ENCODE measurements at places on chromosomes 12 and 14. TPM values are rescaled to one million over a fixed set of nuclear protein-coding genes. Genes with fewer than 3 reads are reported as not detected.

DNA sequence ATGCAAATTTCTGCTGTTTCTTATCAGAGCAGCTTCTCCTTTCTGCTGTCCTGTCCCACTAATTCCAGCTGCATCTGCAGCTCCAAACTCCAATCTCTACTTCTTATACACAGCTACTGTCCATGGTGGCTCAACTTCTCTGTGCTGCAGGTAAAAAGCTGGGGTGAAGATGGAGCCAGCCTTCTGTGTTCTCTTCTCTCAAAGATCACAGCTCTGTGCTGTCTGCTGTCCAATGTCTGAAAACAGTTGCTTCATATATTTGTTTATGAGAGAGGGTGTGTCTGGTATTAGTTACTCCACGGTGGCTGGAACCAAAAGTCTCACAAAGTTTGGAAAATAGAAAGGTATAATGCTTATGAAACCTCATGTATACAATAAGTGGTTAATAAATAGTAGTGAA is 445.8 kb upstream of the TBX3 start:
- H3K36me3 ChIP-seq: no peaks in the 10 kb centered on the region
- no peaks in the 10 kb centered on the region for H3K27me3 ChIP-seq
- no peak overlapping the region for H3K27ac ChIP-seq
- no peak for DNase-seq
- H3K4me1 ChIP-seq: no peaks in the 10 kb centered on the region
- no peak overlapping the region for H3K4me3 ChIP-seq

- DNase-seq: no peak
- no peak overlapping the region for H3K4me3 ChIP-seq
- H3K4me1 ChIP-seq: no peaks in the 10 kb centered on the region
- no peaks in the 10 kb centered on the region for H3K27me3 ChIP-seq
- no peak overlapping the region for H3K27ac ChIP-seq
These were observed 10.8 kb downstream of the BMAL2 start for GRCh38 chr12:27343255-27344000.

- no peak overlapping the region for H3K27ac ChIP-seq
- no peak overlapping the region for H3K4me3 ChIP-seq
- no peaks in the 10 kb centered on the region for H3K36me3 ChIP-seq
- H3K27me3 ChIP-seq: no peaks in the 10 kb centered on the region
- no peak for DNase-seq
These were observed 75.2 kb downstream of the FIGNL2 start for GRCh38 chr12:51773145-51773869.

DNA sequence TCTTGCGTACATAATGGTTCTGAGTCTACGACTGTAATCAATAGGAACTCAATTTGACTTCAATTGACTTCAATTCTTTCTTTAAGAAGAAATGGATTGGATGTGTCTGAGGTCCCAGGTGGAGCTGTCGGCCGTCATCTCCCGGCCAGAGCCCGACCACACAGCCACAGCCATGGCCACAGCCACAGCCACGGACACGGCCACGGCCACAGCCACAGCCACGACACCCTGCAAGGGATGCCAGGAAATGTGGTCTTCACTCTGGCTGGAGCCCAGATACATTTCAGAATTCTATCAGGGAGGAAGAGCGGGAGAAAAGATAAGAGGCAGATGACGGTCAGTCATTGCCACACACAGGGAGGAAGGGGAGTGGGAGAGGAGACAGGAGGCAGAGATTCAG is 58.9 kb downstream of the GALNT9 start:
- H3K4me1 ChIP-seq: peaks cover 26% of the 10 kb centered on the region
- no peak for DNase-seq
- peaks cover 19% of the 10 kb centered on the region for H3K27me3 ChIP-seq
- H3K4me3 ChIP-seq: no peak overlapping the region

DNA sequence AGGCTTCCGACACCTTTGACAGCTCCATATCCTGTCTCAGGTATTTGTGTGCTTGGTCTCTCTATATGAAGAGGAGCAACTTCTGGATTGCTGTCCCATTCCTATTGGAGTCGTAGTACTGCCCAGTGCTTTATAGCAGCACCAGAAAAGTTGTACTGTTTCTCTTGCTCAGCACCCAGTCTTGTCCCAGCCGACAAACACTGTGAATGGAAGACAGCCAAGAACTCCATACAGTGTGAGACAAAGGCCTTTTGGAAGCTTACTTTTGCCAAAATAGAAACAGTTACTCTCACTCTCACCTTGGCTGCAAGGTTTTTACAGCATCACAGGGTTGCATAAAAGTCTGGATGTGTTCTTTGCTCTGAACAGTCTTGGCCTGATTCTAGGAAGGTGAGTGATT is 105.3 kb downstream of the TGFB3 start:
- H3K27me3 ChIP-seq: no peaks in the 10 kb centered on the region
- no peaks in the 10 kb centered on the region for H3K4me1 ChIP-seq
- peak overlapping the region; percentile 49 for H3K27ac ChIP-seq
- DNase-seq: no peak
- no peak overlapping the region for H3K4me3 ChIP-seq

GRCh38 chr14:62819931-62820330 is 225.3 kb downstream of the KCNH5 start:
- no peaks in the 10 kb centered on the region for H3K27me3 ChIP-seq
- DNase-seq: no peak
- no peaks in the 10 kb centered on the region for H3K36me3 ChIP-seq
- no peak overlapping the region for H3K4me3 ChIP-seq
- no peak overlapping the region for H3K27ac ChIP-seq

GRCh38 chr12:113242026-113242418 is 20.8 kb downstream of the TPCN1 start:
- peak overlapping the region; percentile 33 for H3K27ac ChIP-seq
- H3K4me1 ChIP-seq: peaks cover 69% of the 10 kb centered on the region
- H3K27me3 ChIP-seq: no peaks in the 10 kb centered on the region
- no peak for DNase-seq
- no peak overlapping the region for H3K4me3 ChIP-seq
- H3K36me3 ChIP-seq: no peaks in the 10 kb centered on the region

DNA sequence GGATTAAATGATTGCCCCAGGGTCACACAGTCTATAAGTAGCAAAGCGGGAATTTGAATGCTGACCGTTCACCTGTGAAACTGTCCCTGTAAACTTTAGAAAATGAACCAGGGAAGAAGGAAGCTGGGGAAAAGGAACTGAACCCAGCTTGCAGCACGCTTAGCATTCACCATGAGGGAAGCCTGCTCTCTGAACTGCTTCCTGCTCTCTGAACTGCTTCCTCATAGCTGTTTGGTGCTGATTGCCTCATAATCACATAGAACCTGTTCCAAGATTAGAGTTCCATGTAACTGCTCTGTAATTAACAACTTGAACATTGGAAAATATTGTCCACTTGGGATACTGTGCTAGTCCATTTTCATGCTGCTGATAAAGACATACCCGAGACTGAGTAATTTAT is 1504.8 kb upstream of the TMEM132C start:
- DNase-seq: no peak
- no peaks in the 10 kb centered on the region for H3K4me1 ChIP-seq
- H3K4me3 ChIP-seq: no peak overlapping the region
- H3K27ac ChIP-seq: no peak overlapping the region

DNA sequence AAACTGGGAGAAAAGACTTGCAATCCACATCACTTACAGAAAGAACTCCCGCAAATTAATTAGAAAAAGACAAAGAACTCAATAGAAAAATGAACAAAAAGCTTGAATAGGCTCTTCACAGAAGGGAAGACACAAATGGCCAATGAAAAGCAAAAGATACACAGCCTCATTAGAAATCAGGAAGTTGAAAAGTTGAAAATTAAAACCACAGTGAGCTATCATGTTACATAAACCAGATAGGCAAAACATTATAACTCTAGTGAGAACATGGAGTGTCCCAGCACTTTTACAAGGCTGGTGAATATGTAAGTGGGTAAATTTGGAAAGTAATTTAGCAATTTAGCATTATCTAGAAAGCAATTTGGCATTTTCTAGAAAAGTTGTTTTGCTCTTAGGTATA is 158.4 kb upstream of the RASSF8 start:
- H3K27me3 ChIP-seq: no peaks in the 10 kb centered on the region
- peaks cover 8% of the 10 kb centered on the region for H3K4me1 ChIP-seq
- H3K27ac ChIP-seq: no peak overlapping the region
- DNase-seq: no peak

DNA sequence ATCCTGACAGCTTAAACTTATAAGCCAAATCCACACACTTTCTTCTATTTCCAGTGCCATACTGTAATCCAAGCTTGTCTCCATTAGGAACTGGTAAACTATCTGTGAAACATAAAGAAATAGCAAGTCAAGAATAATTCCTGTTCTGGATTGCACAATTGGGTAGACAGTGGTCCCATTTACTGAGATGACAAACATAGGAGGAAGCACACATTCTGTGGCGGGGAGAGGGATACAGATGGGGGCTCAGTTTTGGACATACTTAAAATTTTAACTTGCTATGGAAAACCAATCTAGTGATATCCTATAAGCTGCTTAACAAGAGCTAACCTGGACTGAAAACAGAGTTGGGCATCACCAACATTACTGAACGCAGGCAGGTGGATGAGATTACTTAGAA is 16.3 kb downstream of the MAP4K5 start:
- peaks cover 18% of the 10 kb centered on the region for H3K4me1 ChIP-seq
- no peak for DNase-seq
- H3K27ac ChIP-seq: no peak overlapping the region
- no peaks in the 10 kb centered on the region for H3K27me3 ChIP-seq
- no peak overlapping the region for H3K4me3 ChIP-seq
- H3K36me3 ChIP-seq: no peaks in the 10 kb centered on the region

- H3K36me3 ChIP-seq: no peaks in the 10 kb centered on the region
- no peak for DNase-seq
- H3K4me3 ChIP-seq: peak overlapping the region; percentile 80
- peaks cover 47% of the 10 kb centered on the region for H3K4me1 ChIP-seq
- no peaks in the 10 kb centered on the region for H3K27me3 ChIP-seq
These were observed 28.8 kb upstream of the HIGD1C start for GRCh38 chr12:50923361-50924130.

DNA sequence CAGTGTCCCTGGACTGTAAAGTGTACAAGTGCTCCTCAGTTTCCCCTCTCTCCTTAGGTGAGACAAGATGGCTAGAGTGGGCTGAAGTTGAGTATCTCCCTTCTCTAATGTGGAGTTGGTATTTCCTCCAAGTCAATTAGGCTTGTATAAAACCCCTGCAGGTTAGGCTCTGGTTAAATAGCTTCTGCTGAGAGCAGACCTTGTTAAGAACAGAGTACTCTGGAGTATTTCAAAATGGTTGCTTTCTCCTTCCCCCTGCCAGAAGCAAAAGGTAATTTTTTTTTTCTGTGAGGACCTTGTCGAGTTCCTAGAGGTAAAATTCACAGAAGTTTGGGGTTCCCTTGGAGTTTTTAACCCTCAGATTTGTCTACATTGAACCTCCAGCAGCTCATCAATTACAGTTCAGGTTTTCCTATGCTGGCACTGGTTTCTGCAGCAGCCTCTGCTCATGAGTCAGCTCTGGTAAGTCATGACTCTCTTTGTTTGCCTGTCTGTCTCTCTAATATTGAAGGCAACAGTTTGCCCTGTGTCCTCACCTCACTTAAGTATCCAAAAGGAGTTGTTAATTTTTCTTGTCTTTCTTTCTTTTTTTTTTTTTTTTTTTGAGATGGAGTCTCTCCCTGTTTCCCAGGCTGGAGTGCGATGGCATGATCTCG is 27.8 kb upstream of the GLIPR1 start:
- no peaks in the 10 kb centered on the region for H3K36me3 ChIP-seq
- H3K27ac ChIP-seq: no peak overlapping the region
- no peak overlapping the region for H3K4me3 ChIP-seq
- no peaks in the 10 kb centered on the region for H3K4me1 ChIP-seq

GRCh38 chr14:54895683-54896082 is 6.9 kb downstream of the GCH1 start:
- no peak for DNase-seq
- no peak overlapping the region for H3K27ac ChIP-seq
- no peaks in the 10 kb centered on the region for H3K4me1 ChIP-seq

GRCh38 chr12:3336606-3337311 is 154.2 kb upstream of the PRMT8 start:
- H3K27me3 ChIP-seq: no peaks in the 10 kb centered on the region
- H3K4me1 ChIP-seq: no peaks in the 10 kb centered on the region
- no peaks in the 10 kb centered on the region for H3K36me3 ChIP-seq
- DNase-seq: peak; percentile 79
- no peak overlapping the region for H3K27ac ChIP-seq

DNA sequence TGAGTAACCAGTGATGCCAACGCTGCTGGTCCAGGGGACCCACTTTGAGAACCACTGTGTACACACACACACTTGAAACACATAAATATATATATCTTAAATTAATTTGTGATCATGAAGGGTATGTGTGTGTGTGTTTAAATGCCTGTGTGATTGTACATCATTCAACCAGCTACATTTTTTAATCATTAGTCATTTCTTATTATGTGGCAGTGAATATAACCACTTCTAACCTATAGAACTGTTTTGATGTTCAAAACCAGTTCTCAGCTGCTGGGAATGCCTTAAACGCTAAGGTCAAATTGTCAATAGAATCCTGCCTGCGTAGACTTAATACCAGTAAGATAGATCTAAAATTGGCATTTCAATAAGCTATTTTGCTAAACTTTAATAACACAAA is 330.0 kb downstream of the SYT1 start:
- H3K4me1 ChIP-seq: no peaks in the 10 kb centered on the region
- no peaks in the 10 kb centered on the region for H3K27me3 ChIP-seq
- H3K36me3 ChIP-seq: no peaks in the 10 kb centered on the region
- DNase-seq: no peak
- H3K27ac ChIP-seq: no peak overlapping the region

- H3K36me3 ChIP-seq: no peaks in the 10 kb centered on the region
- no peak overlapping the region for H3K27ac ChIP-seq
- no peak for DNase-seq
- H3K4me3 ChIP-seq: no peak overlapping the region
These were observed 27.3 kb downstream of the PPM1A start for GRCh38 chr14:60276347-60276746.

DNA sequence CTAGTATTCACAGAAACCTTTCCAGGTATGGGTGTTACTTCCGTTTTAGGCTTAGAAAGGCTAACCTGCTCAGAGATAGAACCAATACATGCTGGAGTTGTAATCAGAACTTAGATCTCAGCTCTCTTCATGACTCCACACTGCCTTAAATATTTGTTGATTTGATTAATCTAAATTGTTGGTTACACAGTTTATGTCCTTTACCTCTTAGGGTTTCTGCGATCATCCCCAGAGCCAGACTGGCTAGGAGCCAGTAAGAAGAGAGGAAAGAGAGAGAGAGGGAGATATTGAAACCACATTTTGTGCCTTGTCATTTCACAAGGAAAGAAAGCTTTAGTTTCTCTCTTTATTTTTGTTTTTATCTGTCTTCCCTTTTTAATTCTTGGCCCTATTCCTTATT is 16.8 kb upstream of the MGP start:
- DNase-seq: no peak
- peaks cover 14% of the 10 kb centered on the region for H3K4me1 ChIP-seq
- no peaks in the 10 kb centered on the region for H3K27me3 ChIP-seq
- peak overlapping the region; percentile 3 for H3K27ac ChIP-seq
- no peak overlapping the region for H3K4me3 ChIP-seq
- H3K36me3 ChIP-seq: no peaks in the 10 kb centered on the region

- no peak for DNase-seq
- H3K27me3 ChIP-seq: no peaks in the 10 kb centered on the region
- peaks cover 4% of the 10 kb centered on the region for H3K4me1 ChIP-seq
- H3K36me3 ChIP-seq: no peaks in the 10 kb centered on the region
- no peak overlapping the region for H3K27ac ChIP-seq
These were observed 1.3 kb upstream of the WASHC3 start for GRCh38 chr12:102063069-102063468.

NPAS3 gene
- 6.4 TPM for total RNA-seq

HAL gene
- total RNA-seq: 0.14 TPM

VPS29 gene
- total RNA-seq: 209 TPM

RPS6KL1 gene
- total RNA-seq: 5.6 TPM

HOXC11 gene
- not detected for total RNA-seq

NRL gene
- total RNA-seq: 2.2 TPM

Data from sigmoid colon (tissue), 7 donors.